Large intestine (tissue), 12 donors: ENCODE measurements at places on chromosomes 7 and 10. TPM values are rescaled to one million over a fixed set of nuclear protein-coding genes. Genes with fewer than 3 reads are reported as not detected.

FIS1 gene
- polyA plus RNA-seq, result 142 TPM

GBF1 gene
- polyA plus RNA-seq, result 44.0 TPM

GSTK1 gene
- polyA plus RNA-seq, result 325 TPM

SLC13A4 gene
- polyA plus RNA-seq, result 1.1 TPM

CNNM1 gene
- polyA plus RNA-seq, result 0.79 TPM

DNA sequence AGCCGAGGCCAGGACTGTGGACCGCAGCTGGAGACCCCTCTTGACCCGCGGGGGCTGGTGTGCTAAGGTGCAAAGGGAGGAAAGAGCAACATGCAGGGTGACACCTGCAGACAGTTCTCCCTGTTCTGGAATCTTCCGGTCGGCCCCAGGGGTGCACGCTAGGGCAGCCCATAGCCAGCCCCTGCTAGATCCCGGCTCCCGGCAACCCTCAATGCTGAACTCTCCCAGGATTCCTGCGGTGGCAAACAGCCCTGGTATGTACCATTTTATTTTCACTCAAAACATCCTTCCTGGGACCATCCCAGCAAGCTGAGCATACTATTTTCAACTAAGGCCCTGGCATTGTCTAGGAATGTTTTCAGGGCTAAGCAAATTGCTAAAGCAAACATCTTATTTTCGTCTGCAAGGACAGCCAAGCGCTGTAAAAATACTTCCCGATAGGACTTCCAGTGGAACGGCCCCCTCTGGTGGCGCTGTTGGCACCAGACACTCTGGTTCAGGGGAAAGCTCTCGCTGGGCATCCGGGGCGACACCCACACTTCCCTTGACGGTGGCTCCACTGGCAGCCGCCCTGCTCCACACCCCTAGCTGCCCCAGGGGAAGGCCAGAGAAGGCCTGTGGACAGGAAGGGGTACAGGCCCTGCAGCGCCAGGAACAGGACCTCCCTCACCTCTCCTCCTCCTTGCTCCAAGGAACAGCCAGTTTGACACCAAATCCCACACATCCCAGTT is 99.4 kb downstream of the CTBP2 start:
- no peaks in the 10 kb centered on the region for H3K27me3 ChIP-seq
- H3K36me3 ChIP-seq, result peaks cover 23% of the 10 kb centered on the region
- peaks cover 58% of the 10 kb centered on the region for H3K4me1 ChIP-seq
- H3K27ac ChIP-seq, result peak overlapping the region; percentile 50
- DNase-seq, result peak; percentile 71
- no peak overlapping the region for H3K4me3 ChIP-seq

DNA sequence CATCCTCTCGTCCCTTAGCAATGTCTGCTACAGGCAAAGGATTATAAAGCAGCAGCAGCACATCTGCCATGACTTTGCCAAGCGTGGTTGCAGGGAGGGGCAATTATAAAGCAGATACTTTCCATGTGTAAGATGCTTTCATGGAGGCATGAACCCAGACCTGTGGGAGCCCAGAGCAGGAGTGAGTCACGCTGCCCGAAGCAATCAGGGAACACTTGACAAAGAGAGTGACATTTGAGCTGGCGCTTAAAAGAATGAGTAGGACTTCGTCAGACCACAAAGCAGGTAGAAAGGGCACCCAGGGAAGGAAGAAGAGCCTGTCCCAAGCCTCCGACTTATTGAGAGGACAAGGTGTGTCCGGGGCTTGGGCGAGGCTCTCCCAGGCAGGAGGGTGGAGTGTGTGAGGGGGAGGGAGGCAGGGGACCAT is 147.2 kb downstream of the MYOF start:
- no peak overlapping the region for H3K27ac ChIP-seq
- peaks cover 33% of the 10 kb centered on the region for H3K36me3 ChIP-seq
- peaks cover 3% of the 10 kb centered on the region for H3K4me1 ChIP-seq
- no peaks in the 10 kb centered on the region for H3K27me3 ChIP-seq
- DNase-seq, result no peak

GRCh38 chr7:79462390-79462789 is 8.9 kb upstream of the MAGI2 start:
- H3K27me3 ChIP-seq, result no peaks in the 10 kb centered on the region
- no peak overlapping the region for H3K27ac ChIP-seq
- H3K4me1 ChIP-seq, result no peaks in the 10 kb centered on the region
- no peaks in the 10 kb centered on the region for H3K36me3 ChIP-seq
- DNase-seq, result no peak
- no peak overlapping the region for H3K4me3 ChIP-seq

DNA sequence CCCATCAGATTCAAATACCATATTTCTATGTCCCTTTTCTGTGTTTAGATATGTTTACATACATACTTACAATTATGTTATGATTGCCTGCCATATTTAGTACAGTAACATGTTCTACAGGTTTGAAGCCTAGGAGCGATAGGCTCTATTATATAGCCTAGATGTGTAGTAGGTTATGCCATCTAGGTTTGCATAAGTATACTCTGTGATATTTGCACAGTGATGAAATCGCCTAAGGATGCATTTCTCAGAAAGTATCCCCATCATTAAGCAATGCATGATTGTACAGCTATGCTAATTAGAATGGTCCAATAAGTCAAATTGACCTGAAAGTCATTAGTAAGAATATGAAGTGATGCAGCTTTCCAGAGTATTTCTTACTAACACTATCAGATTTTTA is 1171.7 kb upstream of the LRRTM3 start:
- no peak overlapping the region for H3K4me3 ChIP-seq
- H3K4me1 ChIP-seq, result no peaks in the 10 kb centered on the region
- no peak for DNase-seq
- no peak overlapping the region for H3K27ac ChIP-seq
- no peaks in the 10 kb centered on the region for H3K27me3 ChIP-seq

- no peaks in the 10 kb centered on the region for H3K4me1 ChIP-seq
- H3K27me3 ChIP-seq, result no peaks in the 10 kb centered on the region
- H3K27ac ChIP-seq, result no peak overlapping the region
- H3K4me3 ChIP-seq, result no peak overlapping the region
- no peaks in the 10 kb centered on the region for H3K36me3 ChIP-seq
These were observed 28.3 kb upstream of the CCDC6 start for GRCh38 chr10:59934701-59935100.

DNA sequence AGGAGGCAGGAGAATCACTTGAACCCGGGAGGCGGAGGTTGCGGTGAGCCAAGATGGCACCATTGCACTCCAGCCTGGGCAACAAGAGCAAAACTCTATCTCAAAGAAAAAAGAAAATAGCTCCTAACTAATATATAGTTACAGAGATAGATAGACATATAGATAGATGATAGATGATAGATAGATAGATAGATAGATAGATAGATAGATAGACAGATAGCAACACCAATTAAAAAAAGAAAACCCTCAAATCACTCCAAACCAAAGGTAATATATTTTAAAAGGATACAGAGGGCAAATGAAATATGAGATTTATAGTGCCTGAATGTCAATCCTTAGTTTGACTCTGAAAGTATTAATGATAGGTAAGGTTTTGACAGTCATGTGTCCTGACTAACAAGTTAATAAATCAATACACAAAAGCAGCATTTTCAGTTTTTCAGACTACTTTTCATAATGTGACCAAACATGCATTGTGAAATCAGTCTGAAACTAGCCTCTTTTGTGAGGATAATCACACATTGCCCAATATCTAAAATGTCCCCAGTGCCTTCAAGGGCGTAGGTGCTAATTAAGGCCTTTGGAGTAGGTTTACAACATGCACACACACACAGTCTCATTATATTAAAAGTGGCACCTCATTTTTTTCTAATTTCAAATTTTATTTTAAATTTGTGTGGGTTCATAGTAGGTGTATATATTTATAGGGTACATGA is 61.2 kb downstream of the BPGM start:
- H3K27me3 ChIP-seq, result peaks cover 2% of the 10 kb centered on the region
- no peaks in the 10 kb centered on the region for H3K36me3 ChIP-seq
- DNase-seq, result no peak
- no peak overlapping the region for H3K4me3 ChIP-seq

GRCh38 chr10:88769384-88769783 is 9.6 kb downstream of the LIPN start:
- H3K36me3 ChIP-seq, result no peaks in the 10 kb centered on the region
- H3K27me3 ChIP-seq, result no peaks in the 10 kb centered on the region
- no peaks in the 10 kb centered on the region for H3K4me1 ChIP-seq
- no peak overlapping the region for H3K4me3 ChIP-seq

- H3K27me3 ChIP-seq, result no peaks in the 10 kb centered on the region
- no peak overlapping the region for H3K4me3 ChIP-seq
- H3K36me3 ChIP-seq, result no peaks in the 10 kb centered on the region
- no peak overlapping the region for H3K27ac ChIP-seq
These were observed 207.9 kb downstream of the DOCK4 start for GRCh38 chr7:111998326-111998725.

- no peaks in the 10 kb centered on the region for H3K36me3 ChIP-seq
- no peaks in the 10 kb centered on the region for H3K4me1 ChIP-seq
- H3K27ac ChIP-seq, result no peak overlapping the region
- no peaks in the 10 kb centered on the region for H3K27me3 ChIP-seq
These were observed 94.6 kb upstream of the FAM180A start for GRCh38 chr7:135843214-135843613.

GRCh38 chr7:25949736-25950487 is 202.1 kb upstream of the NFE2L3 start:
- H3K36me3 ChIP-seq, result no peaks in the 10 kb centered on the region
- no peaks in the 10 kb centered on the region for H3K27me3 ChIP-seq
- peak overlapping the region; percentile 38 for H3K27ac ChIP-seq
- peak overlapping the region; percentile 67 for H3K4me3 ChIP-seq
- peak; percentile 71 for DNase-seq

GRCh38 chr10:43295436-43295835 is 28.6 kb upstream of the RASGEF1A start:
- no peaks in the 10 kb centered on the region for H3K4me1 ChIP-seq
- DNase-seq, result no peak
- H3K27me3 ChIP-seq, result peaks cover 5% of the 10 kb centered on the region
- H3K27ac ChIP-seq, result no peak overlapping the region
- no peak overlapping the region for H3K4me3 ChIP-seq

DNA sequence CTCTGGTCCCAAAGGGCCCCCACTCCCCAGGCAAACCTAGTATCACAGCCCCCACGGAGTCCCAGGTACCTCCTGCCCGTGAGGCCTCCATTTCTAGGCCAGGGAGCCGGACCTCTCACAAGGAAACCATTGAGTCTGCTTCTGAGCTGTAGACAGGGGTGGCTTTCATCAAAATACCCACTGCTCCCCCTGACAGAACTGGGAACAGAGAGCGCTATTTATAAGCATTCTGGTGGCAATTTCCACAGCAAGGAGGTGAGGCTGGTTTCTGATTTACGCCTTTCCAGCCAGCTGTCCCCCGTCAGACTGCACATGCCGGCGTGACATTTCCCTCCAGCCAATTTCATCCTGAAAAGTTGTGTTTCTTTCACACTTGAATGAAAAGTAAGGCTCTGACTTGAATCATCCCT is 407.5 kb upstream of the PRKCQ start:
- no peak for DNase-seq
- no peaks in the 10 kb centered on the region for H3K36me3 ChIP-seq
- H3K27ac ChIP-seq, result no peak overlapping the region
- H3K4me1 ChIP-seq, result no peaks in the 10 kb centered on the region
- no peaks in the 10 kb centered on the region for H3K27me3 ChIP-seq
- no peak overlapping the region for H3K4me3 ChIP-seq

DNA sequence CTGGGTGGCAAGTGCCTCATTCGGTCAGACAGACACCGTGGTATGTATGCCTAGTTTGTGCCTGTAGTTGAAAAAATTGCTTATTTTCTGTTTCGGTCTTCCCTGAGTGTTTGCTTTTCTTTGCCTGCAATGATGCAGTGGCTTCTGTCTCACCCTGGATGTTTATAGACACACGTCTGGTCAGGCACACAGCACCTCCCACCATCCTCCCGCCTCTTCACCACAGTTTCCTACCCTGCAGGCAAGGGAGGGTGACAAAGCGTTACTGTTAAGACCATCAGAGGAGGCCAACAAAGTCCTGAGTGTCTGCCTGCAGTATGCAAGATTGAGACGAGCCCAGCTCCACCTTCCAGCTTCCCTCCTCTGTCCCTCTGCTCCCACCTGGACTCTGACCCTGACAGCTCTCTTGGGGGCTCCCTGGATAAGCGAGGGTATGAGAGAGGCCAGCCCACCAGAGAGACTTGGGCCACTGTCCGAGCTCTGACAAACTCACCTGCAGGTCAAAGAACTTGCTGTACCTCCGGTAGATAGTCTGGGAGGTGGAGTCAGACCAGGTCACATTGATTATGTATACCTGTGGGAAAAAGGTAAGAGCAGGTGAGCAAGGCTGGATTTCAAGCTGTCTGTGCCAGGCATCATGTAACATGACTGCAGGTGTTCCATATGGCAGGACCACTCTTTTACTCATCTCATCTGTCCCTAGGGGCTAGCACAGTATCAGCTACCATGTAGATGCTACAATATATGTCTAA is 54.4 kb downstream of the SH3PXD2A start:
- H3K27ac ChIP-seq, result peak overlapping the region; percentile 62
- no peaks in the 10 kb centered on the region for H3K27me3 ChIP-seq
- H3K4me1 ChIP-seq, result peaks cover 41% of the 10 kb centered on the region
- DNase-seq, result peak; percentile 40
- H3K36me3 ChIP-seq, result peaks cover 13% of the 10 kb centered on the region
- H3K4me3 ChIP-seq, result no peak overlapping the region

- no peak for DNase-seq
- H3K27ac ChIP-seq, result peak within 1 kb of the TSS; percentile 94
- no peaks in the 10 kb centered on the region for H3K36me3 ChIP-seq
- peaks cover 2% of the 10 kb centered on the region for H3K4me1 ChIP-seq
- peak within 1 kb of the TSS; percentile 79 for H3K4me3 ChIP-seq
These were observed at the start of gene EZH2 for GRCh38 chr7:148884049-148884298. Gene EZH2, minus strand, starts transcription at chr7:148884291. Its CDS starts 36,993 bp downstream, at chr7:148847298.

DNA sequence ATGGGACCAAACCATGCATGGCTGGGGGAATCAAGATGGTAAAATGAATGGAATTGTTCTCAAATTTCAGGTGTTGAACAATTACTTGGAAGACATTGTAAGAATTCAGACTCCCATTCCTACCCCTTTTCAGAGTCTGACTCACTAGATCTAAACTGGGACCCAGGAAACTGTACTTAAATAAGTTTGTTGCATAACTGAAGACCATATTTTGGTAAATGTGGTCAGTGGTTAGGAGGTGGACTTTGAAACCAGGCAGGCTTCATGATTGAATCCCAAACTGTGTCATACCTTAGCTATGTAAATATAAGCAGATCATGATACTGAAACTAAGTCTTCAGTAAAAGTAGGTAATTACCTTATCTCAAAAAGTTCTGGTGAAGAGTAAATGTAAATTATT is 41.7 kb downstream of the ZWINT start:
- H3K27ac ChIP-seq, result no peak overlapping the region
- H3K36me3 ChIP-seq, result no peaks in the 10 kb centered on the region
- H3K4me1 ChIP-seq, result no peaks in the 10 kb centered on the region
- DNase-seq, result no peak
- no peaks in the 10 kb centered on the region for H3K27me3 ChIP-seq
- H3K4me3 ChIP-seq, result no peak overlapping the region

DNA sequence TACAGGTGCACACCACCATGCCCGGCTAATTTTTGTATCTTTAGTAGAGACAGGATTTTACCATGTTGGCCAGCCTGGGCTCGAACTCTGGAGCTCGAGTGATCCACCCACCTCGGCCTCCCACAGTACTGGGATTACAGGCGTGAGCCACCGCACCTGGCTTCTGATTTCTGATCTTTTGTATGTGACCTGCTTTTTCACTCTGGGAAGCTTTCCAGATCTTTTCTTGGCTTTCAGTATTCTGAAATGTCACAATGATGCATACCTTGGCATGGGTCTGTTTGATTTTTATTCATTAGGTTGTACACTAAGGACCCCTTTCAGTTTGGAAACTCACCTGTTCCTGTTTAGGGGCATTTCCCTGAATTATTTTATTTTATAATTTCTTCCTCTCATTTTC is 41.6 kb downstream of the PROSER2 start:
- no peak overlapping the region for H3K27ac ChIP-seq
- H3K4me1 ChIP-seq, result no peaks in the 10 kb centered on the region
- no peak overlapping the region for H3K4me3 ChIP-seq
